Activated CD4-positive, alpha-beta memory T cell treated with anti-CD3 and anti-CD28 coated beads for 36 hours (primary cell): ENCODE measurements at places on chromosomes 2 and 18.

DNA sequence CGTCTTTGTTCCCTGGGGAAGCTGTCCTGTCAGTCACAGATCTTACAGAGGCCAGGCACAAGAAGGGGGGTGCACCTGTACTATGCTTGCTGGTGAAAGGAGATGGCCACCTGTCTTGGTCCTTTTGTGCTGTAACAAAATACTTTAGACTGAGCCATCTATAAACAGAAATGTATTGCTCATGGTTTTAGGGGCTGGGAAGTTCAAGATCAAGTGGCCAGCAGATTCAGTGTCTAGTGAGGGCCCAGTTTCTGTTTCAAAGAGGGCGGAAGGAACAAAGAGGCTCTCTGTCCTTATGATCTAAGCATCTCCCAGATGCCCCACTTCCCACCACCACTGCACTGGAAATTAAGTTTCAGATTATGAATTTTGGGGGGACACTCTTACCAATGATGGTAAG, 35.5 kb upstream of the RPL37A start:
- no peak for DNase-seq

DNA sequence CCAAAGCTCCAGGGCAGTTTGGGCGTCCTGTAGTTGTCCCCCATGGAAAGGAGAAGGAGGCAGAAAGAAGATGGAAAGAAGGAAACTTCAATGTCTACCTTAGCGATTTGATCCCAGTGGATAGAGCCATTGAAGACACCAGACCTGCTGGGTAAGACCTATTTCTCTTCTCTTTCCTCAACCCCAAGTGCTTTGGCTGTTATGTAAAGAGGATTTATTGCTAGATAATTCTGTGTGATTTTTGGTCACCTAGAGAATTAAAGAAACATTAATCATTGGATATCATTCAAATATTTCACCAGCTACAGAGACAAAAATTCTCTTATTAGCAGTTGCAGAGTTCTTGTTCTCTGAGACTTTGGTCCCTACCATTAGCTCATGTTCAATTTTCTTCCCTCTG, 1.9 kb downstream of the GALNT5 start:
- DNase-seq = no peak

GRCh38 chr2:36954977-36955607, 11.2 kb downstream of the STRN start:
- no peak for DNase-seq

DNA sequence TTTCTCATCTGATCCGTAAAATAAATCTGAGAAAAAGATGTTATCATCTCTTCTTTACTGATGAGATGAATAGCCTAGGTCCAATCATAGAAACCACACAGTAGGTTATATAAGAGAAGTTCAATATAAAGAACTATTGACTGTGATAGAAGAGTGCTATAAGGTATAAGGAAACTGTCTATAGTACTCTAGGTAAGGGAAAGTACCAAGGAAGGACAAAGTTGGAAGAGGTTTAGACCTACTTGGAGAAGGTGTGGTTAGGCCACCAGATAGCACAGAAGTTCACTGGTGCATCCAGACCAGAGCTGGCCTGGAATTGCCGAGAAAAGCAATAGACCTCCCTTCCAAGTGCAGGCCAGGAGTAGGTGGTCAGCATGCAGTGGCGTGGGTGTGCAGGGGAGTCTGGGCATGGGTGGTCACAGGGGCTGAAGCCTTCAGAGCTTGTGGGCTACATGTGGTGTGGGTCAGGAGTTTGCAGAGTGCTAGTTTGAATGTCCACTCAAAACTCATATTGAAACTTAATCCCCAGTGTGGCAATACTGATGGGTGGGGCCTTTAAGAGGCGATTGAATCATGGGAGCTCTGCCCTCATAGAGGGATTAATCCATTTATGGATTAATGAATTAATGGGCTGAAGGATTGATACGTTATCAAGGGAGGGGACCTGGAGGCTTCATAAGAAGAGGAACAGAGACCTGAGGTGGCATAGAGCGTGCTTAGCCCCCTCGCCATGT, 86.3 kb downstream of the ALPK2 start:
- no peak for DNase-seq

- DNase-seq = no peak
Observed at GRCh38 chr18:38961880-38962279, 1396.3 kb upstream of the CELF4 start.

- DNase-seq = no peak
Observed at GRCh38 chr2:72963423-72964145, 46.3 kb downstream of the EMX1 start.

DNA sequence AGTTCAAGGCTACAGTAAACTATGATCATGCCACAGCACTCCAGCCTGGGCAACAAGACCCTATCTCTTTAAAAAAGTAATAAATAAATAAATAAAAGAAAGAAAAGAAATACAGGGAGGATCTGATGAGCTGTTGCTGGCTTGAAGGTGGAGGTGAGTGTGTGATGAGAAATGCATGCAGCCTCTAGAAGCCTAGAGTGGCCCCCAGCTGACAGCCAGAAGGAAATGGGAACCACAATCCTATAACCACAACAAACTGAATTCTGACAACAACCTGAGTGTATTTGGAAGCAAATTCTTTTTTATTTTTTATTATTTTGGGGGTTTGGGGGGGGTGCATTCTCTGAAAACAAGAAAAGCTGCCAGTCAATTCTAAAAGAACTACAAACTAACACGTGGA, 14.6 kb downstream of the NOL10 start:
- DNase-seq = no peak

GRCh38 chr18:137327-137726, 21.0 kb upstream of the USP14 start:
- no peak for DNase-seq

DNA sequence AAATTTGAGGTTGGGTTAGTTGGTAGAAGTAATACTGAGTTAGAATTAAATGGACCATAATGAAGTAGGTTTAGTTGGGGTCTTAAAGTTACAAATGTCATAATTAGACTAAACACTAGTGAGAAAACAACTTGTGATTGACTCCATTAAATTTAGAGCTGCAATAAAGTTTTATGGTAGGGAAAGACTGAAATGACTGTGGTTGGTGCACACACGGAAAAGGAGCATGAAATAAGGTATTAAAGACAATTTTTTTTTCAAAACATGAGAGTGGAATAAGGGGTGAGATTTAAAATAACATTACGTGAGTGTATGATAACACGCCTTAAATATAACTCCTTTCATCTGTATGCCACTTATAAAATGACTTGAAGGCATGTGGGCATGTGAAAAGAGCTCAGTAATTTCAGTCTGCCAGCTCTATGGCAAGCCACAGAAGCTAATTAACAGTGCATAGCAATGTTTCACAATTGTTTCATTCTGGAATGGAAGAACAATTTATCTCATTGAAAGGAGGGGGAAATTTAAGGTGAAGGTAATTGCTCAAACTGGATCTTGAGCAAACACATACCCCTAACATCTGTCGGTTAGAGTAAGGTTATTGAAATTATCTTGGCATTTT, 1.4 kb downstream of the FRZB start:
- DNase-seq = no peak

- DNase-seq = no peak
Observed at GRCh38 chr18:55552526-55553189, 35.3 kb downstream of the TCF4 start.
